G401 (cell line): ENCODE measurements at places on chromosomes 4 and X.
A peak's percentile ranks its signal among the peaks of the same experiment; 100 is the strongest.

GRCh38 chrX:13816643-13817627 lies at the start of gene GPM6B:
GPM6B (minus strand) TSS chrX:13817093; CDS start chrX:13816904, 189 bp downstream.
- DNase-seq = peak; percentile 80

GRCh38 chrX:151153086-151153485 lies 23.3 kb upstream of the GPR50 start:
- no peak for DNase-seq

DNA sequence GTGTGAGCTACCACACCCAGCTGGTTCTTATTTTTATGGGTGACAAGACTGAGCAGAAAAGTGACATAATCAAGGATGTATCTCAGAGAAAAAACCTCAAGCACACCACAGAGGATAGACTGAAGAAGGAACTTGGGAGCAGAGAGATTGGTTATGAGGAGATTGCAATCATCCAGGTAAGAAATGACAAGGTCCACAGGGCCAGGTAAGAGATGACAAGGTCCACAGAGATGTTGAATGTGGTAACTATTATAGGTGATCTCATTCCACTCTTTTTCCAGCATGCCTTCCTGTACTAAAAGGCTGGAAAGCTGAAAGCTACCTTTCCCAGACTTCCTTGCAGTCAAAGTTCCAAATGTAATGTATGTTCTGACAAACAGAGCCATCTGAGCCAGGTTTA lies 15.9 kb upstream of the RBM47 start:
- no peak for DNase-seq

- DNase-seq = no peak
These were observed 575 bp downstream of the MAP7D2 start for GRCh38 chrX:20116087-20116576.

- DNase-seq = no peak
These were observed 60.9 kb upstream of the TXK start for GRCh38 chr4:48194971-48195370.

GRCh38 chr4:73859614-73860088 lies 6.6 kb downstream of the PF4V1 start:
- DNase-seq = no peak

- no peak for DNase-seq
These were observed 460.4 kb upstream of the DIAPH2 start for GRCh38 chrX:96224279-96224678.

DNA sequence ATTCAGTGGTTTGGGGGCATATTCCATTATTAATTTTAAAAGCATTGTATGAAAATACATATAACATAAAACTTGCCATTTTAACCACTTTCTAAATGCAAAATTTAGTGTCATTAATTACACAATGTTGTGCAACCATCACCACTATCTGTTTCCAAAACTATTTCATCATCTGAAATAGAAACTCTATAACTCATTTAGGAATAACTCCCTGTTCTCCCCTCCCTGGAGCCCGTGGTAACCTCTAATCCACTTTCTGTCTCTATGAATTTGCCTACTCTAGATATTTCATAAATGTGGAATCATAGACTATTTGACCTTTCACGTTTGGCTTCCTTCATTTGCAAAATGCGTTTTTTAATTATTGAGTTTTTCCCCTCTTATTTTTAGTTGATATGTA lies 101.4 kb upstream of the GPC4 start:
- no peak for DNase-seq

GRCh38 chr4:57102050-57102624 lies 8.0 kb downstream of the IGFBP7 start:
- no peak for DNase-seq

GRCh38 chr4:5772528-5773270 lies 61.7 kb downstream of the EVC start:
- DNase-seq = no peak

DNA sequence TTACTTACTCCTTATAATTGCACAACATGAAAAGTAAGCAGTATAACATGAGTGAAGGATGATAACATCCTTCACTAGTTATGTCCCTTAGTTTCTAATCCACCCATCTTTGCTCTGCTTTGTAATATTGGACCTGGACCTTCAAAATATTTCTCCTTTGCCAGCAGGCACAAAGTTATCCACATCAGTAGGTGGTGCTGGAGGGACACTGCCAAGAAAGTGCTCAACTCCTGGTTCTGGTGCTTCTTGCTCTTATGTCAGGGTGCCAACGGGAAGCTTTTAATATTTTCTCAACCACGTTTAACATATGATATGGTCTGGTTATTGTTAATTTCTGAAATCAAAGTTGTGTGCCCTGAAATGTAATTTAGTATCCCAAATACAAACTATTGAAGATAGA lies 49.1 kb downstream of the TMEM165 start:
- DNase-seq = no peak

- no peak for DNase-seq
These were observed 137.2 kb upstream of the PGRMC2 start for GRCh38 chr4:128424527-128425497.

DNA sequence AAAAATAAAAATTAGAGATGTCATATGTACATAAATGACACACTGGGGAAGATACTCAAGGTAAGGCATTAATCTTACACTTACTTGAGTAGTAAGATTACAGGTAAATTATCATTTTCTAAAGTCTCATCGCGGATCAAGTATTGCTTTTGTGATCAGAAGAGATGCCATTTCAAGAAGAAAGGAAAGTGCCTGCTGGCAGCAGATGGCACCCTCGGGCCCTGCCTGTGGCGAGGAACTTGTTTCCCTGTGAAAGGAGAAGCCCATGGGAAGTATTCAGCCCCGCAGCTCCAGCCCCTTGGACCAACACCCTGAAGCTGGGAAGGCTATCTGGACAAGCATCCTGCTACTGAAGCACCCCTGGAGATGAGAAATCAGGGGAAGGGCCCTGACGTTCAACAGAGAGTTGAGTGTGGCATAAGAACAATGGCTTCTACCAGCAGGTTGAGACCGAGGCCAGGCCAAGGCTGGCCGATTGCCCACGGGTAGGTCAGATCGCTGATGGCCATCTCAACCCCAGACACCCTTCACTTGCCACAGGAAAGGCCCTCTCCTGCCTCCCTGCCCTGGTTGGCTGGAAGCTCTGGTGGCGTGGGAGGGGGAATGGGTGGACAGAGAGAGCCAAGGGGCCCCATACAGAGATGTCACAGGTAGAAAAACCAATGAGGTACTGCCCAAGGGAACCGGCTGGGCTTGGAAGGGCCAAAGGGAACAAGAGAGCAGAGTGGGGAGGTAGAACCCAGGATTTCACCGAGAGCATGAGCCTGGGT lies 18.8 kb upstream of the MXD4 start:
- no peak for DNase-seq
